ENCODE measurements at places on chromosomes 4 and X.

DNA sequence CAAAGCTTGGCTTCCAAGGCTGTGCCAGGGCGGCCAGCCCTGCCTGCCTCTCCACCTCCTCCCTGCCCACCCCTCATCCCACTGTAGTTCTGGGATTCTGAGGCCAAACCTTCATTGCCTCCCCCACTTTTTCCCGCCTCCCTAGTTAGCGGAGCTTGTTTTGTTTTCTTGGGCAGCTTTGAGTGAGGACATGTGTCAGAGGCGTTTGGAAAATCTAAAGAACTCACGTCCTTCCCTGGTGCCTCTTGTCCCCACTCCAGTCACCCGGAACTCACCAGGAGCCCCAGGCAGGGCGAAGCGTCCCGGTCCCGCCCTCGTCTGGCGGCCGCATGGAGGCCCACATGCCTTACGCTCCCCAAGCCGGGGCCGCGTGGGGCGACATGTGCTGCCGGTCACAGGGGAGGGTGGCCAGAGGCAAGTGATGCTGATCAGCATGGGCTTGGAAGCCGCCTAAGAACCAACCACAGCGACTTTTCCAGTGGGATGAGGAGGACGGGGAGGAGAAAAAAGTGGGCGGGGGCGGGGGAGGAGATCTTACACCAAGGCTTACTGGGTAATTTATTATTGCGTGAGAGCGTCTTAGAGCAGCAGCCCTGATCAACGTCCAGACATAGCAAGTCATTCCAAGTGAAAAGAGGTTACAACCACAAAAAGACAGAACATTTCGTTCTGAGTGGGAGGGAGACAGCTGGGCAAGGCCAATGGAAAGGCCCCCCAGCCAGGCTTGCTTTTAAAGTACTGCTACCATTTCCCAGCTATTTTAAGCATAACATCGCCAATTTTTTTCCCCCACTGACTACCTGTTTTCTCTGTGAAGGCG lies 48.5 kb downstream of the PRPS1 start:
- H3K4me3 ChIP-seq = peak overlapping the region; percentile 65
- H3K4me1 ChIP-seq = peaks cover 21% of the 10 kb centered on the region
- DNase-seq = peak; percentile 44
- no peaks in the 10 kb centered on the region for H3K36me3 ChIP-seq

DNA sequence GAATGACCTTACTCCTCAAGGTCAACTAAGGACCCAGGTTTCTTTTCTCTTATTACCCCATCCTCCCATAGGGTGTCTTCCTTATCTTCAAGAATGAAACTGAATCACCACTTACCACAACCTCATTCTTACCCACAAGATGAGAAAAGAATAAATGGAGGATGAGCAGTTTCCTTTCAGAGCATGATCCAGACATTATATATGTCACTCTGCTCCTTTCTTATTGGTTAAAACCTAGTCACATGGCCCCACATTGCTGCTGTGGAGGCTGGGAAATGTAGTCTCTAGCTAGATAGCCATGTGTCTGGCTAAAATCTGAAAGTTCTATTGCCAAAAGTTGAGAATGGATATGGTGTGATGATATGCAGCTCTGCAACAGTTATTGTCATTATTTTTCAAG lies 62.4 kb upstream of the RAI2 start:
- no peak for DNase-seq
- no peaks in the 10 kb centered on the region for H3K27me3 ChIP-seq
- H3K27ac ChIP-seq = no peak overlapping the region
- H3K36me3 ChIP-seq = no peaks in the 10 kb centered on the region

GRCh38 chr4:76663824-76664223 lies 228.8 kb downstream of the SHROOM3 start:
- peaks cover 6% of the 10 kb centered on the region for H3K27me3 ChIP-seq
- H3K36me3 ChIP-seq = no peaks in the 10 kb centered on the region
- H3K27ac ChIP-seq = no peak overlapping the region
- no peak for DNase-seq
- no peaks in the 10 kb centered on the region for H3K4me1 ChIP-seq
- H3K4me3 ChIP-seq = no peak overlapping the region

DNA sequence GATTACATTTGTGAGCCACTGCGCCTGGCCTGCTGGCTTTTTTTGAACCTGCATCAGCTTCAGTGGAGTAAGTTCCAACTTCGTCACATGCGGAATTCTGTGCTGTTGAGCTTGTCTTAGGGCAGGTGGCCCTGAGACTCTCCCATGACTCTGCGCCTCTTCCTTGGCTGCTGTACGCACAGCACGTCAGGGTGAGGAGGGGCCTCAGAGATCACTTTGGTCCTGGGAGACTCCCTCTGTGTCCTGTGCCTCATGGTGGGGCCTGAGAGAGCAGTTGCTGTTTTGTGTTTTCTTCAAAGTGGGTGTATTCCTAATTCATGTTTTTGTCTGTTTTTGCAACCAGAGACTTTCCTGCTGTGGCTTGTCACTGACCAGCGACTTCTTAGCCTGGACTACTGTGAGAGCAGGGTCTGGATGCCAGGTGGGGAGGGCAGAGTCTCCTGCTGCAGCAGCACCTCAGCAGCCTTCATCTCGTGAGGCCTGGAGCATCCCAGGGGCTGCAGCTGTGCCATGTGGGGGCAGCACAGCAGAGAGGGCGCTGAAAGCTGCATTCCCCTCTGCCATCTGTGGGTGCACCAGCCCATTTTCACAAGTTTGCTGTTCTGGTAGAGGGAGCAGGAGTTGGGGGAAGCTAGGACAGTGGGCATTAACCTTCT lies 107.8 kb downstream of the TNIP2 start:
- no peak overlapping the region for H3K4me3 ChIP-seq
- no peak overlapping the region for H3K27ac ChIP-seq

GRCh38 chr4:80207172-80207583 lies 9.9 kb downstream of the PRDM8 start:
- no peaks in the 10 kb centered on the region for H3K4me1 ChIP-seq
- peaks cover 3% of the 10 kb centered on the region for H3K27me3 ChIP-seq
- no peak for DNase-seq
- no peak overlapping the region for H3K27ac ChIP-seq
- H3K4me3 ChIP-seq = no peak overlapping the region

DNA sequence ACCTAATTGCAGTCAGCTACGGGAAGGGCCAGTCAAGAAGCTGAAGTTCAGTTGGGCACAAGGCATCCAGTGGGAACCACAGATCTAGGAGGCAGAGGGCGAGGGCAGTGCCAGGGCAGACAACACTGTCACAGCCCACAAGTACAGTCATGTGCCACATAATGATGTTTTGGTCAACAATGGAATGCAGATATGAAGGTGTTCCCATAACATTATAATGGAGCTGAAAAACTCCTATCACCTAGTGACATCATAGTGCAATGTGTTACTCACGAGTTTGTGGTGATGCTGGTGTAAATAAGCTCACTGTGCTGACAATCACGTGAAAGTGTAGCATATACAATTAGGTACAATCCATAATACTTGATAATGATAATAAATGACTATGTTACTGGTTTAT lies 4.5 kb upstream of the TMEM255A start:
- H3K36me3 ChIP-seq = no peaks in the 10 kb centered on the region
- DNase-seq = no peak
- peaks cover 14% of the 10 kb centered on the region for H3K27me3 ChIP-seq
- H3K4me1 ChIP-seq = peaks cover 6% of the 10 kb centered on the region
- H3K4me3 ChIP-seq = no peak overlapping the region

GRCh38 chr4:7341491-7342222 lies 93.1 kb downstream of the PSAPL1 start:
- H3K36me3 ChIP-seq = no peaks in the 10 kb centered on the region
- H3K4me3 ChIP-seq = no peak overlapping the region
- no peak for DNase-seq
- no peaks in the 10 kb centered on the region for H3K4me1 ChIP-seq

- no peak for DNase-seq
- no peaks in the 10 kb centered on the region for H3K4me1 ChIP-seq
- no peak overlapping the region for H3K4me3 ChIP-seq
- no peaks in the 10 kb centered on the region for H3K36me3 ChIP-seq
- no peak overlapping the region for H3K27ac ChIP-seq
Observed at GRCh38 chr4:11805842-11806241, 377.1 kb upstream of the HS3ST1 start.

DNA sequence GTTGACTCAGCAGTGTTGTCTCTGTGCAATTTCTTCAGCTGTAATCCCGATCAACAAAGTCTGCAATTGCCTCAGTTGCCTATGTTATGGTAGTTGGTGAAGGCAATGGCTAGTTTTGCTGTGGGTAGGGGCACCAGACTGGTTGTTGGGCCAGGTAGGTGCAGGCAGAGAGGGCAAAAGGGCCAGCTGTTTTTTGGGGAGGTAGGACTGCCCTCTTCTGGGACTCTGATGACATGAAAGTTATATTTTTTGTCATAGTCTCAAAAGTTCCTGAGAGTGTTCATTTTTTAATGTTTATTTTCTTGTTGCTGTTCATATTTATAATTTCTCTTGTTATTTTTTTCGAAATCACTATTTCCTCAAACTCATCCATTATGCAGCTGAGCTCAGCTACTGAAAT lies 25.1 kb downstream of the DCAF12L2 start:
- H3K36me3 ChIP-seq = no peaks in the 10 kb centered on the region
- no peaks in the 10 kb centered on the region for H3K27me3 ChIP-seq
- DNase-seq = no peak
- no peak overlapping the region for H3K27ac ChIP-seq

DNA sequence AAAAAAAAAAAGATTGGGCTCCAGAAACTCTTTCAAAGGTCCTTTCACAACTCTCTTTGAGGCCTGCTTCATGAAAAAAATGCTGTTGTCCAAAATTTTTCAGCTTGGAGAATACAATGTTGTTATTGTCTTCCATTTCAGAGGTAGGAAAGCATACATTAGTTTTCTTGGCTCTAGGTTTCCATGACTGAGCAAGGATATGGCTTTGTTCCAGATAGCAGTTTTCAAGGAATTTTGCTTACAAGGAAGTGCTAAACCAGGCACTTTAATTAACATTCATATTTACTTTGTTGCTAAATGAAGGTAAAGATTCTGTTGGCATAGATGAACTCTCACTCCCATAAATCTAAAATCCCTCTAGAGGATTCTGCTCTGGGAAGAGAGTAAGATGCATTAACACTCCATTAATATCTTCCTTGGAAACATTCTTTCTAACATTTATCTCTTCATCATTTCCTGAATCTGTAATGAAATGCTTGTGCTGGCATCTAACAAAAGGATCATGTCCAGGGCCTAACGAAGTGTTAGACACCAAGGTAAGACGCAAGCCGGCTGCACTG lies 118.4 kb downstream of the COL25A1 start:
- no peak for DNase-seq
- no peaks in the 10 kb centered on the region for H3K36me3 ChIP-seq
- H3K27me3 ChIP-seq = no peaks in the 10 kb centered on the region
- H3K4me3 ChIP-seq = no peak overlapping the region

DNA sequence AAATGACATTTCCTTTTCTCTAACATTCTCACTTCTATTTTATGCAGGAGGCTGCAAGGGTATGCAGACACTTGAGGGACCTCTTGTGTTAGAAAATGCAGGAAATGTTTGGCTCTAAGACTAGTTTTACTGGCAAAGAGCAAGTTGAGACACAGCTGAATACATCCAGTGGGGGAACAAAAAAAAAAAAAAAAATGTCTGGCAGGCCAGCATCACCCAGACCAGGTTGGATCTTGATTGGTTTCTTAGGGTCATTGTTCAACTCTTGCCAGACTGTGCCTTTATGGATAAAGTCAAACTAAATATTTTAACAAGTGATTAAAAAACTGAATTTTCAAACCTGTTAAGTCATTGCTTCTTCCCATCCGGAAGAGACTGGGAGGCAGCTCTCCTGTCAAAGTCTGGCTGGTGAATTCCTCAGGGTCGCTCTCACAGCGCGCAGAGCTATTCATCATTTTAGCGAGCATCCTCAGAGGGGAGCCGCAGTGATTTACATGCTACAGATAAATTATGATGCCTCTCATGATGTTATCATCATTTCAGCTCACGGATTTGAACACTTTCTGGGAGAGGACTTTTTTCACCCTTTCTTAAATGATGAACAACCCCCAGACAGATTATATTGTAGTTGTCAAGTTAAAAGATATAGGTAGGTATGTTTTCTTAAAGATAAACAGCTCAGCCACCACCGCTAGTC lies 23.6 kb upstream of the PACRGL start:
- no peaks in the 10 kb centered on the region for H3K4me1 ChIP-seq
- no peaks in the 10 kb centered on the region for H3K36me3 ChIP-seq
- DNase-seq = no peak
- H3K27me3 ChIP-seq = no peaks in the 10 kb centered on the region
- H3K4me3 ChIP-seq = no peak overlapping the region

GRCh38 chr4:139523076-139523475 lies 32.9 kb downstream of the SETD7 start:
- no peak for DNase-seq
- H3K4me3 ChIP-seq = no peak overlapping the region
- H3K27me3 ChIP-seq = no peaks in the 10 kb centered on the region
- H3K4me1 ChIP-seq = peaks cover 17% of the 10 kb centered on the region
- peaks cover 5% of the 10 kb centered on the region for H3K36me3 ChIP-seq

DNA sequence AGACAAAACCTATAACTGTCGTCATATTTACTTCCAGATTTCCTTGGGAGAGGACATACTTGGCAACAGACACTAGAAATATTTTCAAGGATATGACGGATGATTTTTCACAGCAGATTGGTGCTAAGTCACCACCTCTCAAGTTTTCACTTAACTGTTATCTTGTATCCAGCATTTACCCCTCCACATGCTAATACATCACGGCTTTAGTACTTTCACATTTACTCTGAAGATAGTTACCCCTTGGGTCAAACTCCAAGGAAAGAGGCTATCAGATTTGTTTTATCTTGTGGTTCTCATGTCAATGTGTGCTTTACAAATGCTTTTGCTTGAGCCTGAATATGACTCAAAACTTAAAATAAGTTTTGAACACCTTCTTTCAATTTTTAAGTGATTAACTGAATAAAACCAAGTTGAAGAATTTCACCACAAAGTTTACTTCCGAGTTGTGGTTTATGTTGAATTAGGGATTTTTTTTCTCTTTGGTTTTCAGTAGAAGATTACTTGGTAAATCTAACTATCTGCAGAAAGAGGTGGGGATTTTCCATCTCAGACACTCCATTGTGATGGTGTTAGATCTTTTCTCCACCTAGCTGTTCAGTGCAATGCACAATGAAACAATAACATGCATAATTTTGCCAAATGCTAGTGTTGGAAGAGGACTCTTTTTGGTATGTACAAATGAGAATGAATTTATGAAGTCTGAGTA lies 75.4 kb upstream of the FAT1 start:
- H3K36me3 ChIP-seq = no peaks in the 10 kb centered on the region
- H3K4me3 ChIP-seq = no peak overlapping the region
- no peak overlapping the region for H3K27ac ChIP-seq
- H3K27me3 ChIP-seq = no peaks in the 10 kb centered on the region
